ENCODE measurements at places on chromosomes 6 and 20. TPM values are rescaled to one million over a fixed set of nuclear protein-coding genes. Genes with fewer than 3 reads are reported as not detected.
A peak's percentile ranks its signal among the peaks of the same experiment; 100 is the strongest.

- H3K4me1 ChIP-seq = no peaks in the 10 kb centered on the region
- H3K27ac ChIP-seq = no peak overlapping the region
- no peak overlapping the region for H3K4me3 ChIP-seq
These were observed 195.1 kb downstream of the PRKN start for GRCh38 chr6:162532283-162533008.

- H3K36me3 ChIP-seq = no peaks in the 10 kb centered on the region
- no peak for DNase-seq
- H3K4me1 ChIP-seq = peaks cover 7% of the 10 kb centered on the region
- no peak overlapping the region for H3K27ac ChIP-seq
These were observed 19.8 kb upstream of the FANCE start for GRCh38 chr6:35432291-35432690.

- H3K27me3 ChIP-seq = no peaks in the 10 kb centered on the region
- no peaks in the 10 kb centered on the region for H3K4me1 ChIP-seq
These were observed 95.7 kb downstream of the EPHA7 start for GRCh38 chr6:93323630-93324029.

- H3K4me1 ChIP-seq = no peaks in the 10 kb centered on the region
- no peaks in the 10 kb centered on the region for H3K27me3 ChIP-seq
- H3K4me3 ChIP-seq = no peak overlapping the region
- no peaks in the 10 kb centered on the region for H3K36me3 ChIP-seq
- no peak overlapping the region for H3K27ac ChIP-seq
- DNase-seq = peak; percentile 59
These were observed 194.1 kb downstream of the PLCB1 start for GRCh38 chr20:8326191-8326590.

DNA sequence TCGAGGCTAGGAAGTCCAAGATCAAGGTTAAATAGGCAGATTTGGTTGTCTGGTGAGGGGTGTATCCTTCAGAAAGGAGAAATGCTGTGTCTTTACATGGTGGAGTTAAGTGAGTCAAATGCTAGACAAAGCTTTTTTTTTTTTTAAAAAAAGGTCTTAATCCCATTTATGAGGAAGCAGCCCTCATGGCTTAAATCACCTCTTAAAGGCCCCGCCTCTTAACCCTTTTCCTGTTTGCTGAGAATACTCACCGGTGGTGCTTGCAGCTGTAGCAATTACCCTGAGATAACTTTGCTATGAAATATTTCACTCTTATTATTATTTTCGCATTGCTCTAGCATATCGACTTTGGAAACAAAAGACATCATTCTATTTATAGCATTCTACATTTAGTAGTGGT lies 30.8 kb downstream of the FBXO30 start:
- no peaks in the 10 kb centered on the region for H3K36me3 ChIP-seq
- DNase-seq = no peak
- no peaks in the 10 kb centered on the region for H3K27me3 ChIP-seq
- no peak overlapping the region for H3K27ac ChIP-seq

GRCh38 chr20:40807821-40808170 lies 118.8 kb upstream of the MAFB start:
- no peaks in the 10 kb centered on the region for H3K27me3 ChIP-seq
- H3K4me3 ChIP-seq = no peak overlapping the region
- no peak for DNase-seq
- no peaks in the 10 kb centered on the region for H3K4me1 ChIP-seq

DNA sequence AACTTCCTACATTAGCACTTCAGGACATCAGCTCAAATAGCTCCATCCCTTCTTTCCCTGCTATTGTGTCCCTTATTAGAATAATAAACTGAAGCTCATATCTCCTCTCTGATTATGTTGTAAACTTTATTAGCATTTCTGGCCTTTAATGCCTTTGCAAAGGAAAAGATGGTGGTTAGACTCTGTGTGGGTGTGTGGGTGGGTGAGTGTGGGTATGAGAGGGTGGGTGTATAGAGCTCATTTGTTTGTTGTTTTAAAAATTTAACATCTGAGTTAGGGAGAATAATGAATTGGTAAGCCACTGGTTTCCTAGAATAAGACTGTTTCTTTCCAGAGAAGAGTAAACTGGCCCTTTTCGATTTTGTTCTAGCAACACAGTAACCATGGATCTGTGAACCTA lies 70.6 kb upstream of the L3MBTL3 start:
- no peaks in the 10 kb centered on the region for H3K36me3 ChIP-seq
- H3K4me3 ChIP-seq = no peak overlapping the region
- H3K4me1 ChIP-seq = no peaks in the 10 kb centered on the region

GRCh38 chr6:37559501-37559900 lies 59.8 kb upstream of the CCDC167 start:
- DNase-seq = no peak
- H3K36me3 ChIP-seq = no peaks in the 10 kb centered on the region
- no peak overlapping the region for H3K4me3 ChIP-seq
- H3K4me1 ChIP-seq = peaks cover 2% of the 10 kb centered on the region
- H3K27ac ChIP-seq = no peak overlapping the region

GRCh38 chr6:16778521-16778920 lies 17.3 kb upstream of the ATXN1 start:
- no peaks in the 10 kb centered on the region for H3K36me3 ChIP-seq
- H3K27me3 ChIP-seq = no peaks in the 10 kb centered on the region
- no peak overlapping the region for H3K27ac ChIP-seq
- peaks cover 9% of the 10 kb centered on the region for H3K4me1 ChIP-seq

DNA sequence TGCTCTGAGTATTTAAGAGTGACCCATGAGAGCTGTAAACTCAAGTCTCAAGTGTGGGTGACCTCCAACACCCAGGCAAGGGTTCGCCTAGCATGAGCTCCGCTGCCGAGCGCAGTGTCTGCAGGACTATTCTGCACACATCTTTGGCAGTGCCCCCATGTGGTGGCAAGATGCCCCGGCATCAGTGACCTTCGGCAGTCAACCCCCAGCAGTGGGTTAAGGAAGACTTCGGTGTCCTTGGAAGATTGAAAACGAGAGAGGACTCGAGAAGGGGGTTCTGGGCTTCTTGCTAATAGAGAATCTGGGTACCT lies 43.1 kb downstream of the RBM38 start:
- H3K36me3 ChIP-seq = no peaks in the 10 kb centered on the region
- no peaks in the 10 kb centered on the region for H3K27me3 ChIP-seq
- H3K4me3 ChIP-seq = no peak overlapping the region
- H3K4me1 ChIP-seq = no peaks in the 10 kb centered on the region

DNA sequence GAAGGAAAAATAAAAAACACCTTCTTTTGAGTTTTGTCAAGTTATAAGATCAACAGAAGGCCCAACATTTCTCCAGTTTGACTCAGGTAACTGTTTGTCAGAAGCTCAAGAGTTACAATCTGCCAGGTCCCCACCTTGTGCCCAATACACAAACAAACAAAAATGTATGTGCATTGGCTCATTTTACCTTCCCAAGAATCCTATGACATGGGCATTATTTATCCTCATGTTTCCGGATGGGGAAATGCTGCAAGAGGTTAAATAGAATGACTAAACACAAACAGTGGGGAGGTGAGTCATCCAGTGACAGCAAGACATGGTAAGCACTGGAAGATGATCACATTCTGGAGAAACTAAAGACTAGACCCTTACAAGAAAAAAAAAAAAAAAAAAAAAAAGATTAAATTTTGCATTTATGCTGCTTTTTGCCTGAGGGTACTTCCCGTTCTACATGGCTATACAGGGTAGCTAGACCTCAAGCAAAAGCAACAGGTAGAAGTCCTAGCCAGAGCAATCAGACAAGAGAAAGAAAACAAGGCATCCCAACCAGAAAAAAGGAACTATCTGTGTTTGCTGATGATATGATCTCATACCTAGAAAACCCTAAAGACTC lies 23.6 kb upstream of the ANKRD60 start:
- peaks cover 3% of the 10 kb centered on the region for H3K36me3 ChIP-seq
- H3K4me3 ChIP-seq = no peak overlapping the region
- no peaks in the 10 kb centered on the region for H3K4me1 ChIP-seq
- no peak overlapping the region for H3K27ac ChIP-seq
- H3K27me3 ChIP-seq = no peaks in the 10 kb centered on the region

DNA sequence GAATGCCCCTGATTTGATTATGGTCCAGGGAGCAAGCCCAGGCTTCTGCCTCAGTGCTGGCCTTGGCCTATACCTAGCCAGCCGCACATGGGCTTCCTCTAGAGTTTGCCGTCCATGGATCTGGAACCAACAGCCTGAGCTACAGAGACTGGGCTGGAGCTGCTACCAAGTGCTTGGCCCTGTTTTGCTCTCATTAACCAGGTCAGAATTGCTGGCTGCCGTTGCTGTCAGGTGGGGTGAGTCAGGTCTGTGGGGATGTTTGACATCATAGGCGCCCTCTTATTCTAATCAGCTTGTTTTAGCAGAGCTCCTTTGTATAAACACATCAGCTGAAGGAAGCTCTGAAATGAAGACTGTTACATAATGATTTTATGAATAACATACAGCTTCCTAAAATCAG lies 83.1 kb upstream of the PHACTR2 start:
- H3K4me3 ChIP-seq = no peak overlapping the region
- DNase-seq = no peak
- peaks cover 2% of the 10 kb centered on the region for H3K4me1 ChIP-seq
- H3K27ac ChIP-seq = no peak overlapping the region
- no peaks in the 10 kb centered on the region for H3K27me3 ChIP-seq

- no peak for DNase-seq
- no peaks in the 10 kb centered on the region for H3K36me3 ChIP-seq
- no peak overlapping the region for H3K4me3 ChIP-seq
These were observed 74.5 kb upstream of the MARCKS start for GRCh38 chr6:113782636-113783035.

GRCh38 chr6:72689107-72689954 lies 67.5 kb downstream of the KCNQ5 start:
- H3K27ac ChIP-seq = no peak overlapping the region
- no peaks in the 10 kb centered on the region for H3K4me1 ChIP-seq
- no peak for DNase-seq
- no peak overlapping the region for H3K4me3 ChIP-seq
- no peaks in the 10 kb centered on the region for H3K27me3 ChIP-seq

DNA sequence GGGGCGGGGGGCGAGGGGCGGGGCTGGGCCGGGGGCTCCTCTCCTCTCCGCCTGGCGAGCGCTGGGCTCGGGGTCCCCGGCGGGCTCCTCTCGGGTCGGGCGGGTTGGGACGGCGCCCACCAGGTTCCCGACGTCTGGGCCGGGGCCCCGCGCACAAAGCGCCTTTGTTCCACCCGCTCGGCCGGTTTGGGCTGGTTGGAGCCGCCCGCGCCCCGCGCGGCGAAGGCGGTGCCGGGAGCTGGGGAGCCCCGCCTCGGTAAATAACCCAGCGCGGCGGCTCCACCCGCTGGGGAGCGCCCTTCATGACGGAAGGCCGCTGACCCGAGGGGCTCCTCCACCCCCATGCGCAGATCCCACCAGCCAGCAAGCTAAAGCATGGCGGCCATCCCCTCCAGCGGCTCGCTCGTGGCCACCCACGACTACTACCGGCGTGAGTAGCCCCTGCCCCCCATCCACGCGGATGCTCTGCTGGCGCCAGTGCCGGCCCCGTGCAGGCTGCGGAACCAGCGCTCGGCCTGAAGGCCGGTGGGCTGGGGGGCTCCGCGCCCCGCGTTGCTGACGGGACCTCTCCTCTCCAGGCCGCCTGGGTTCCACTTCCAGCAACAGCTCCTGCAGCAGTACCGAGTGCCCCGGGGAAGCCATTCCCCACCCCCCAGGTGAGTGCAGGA lies 503 bp downstream of the PPDPF start:
- peak overlapping the region; percentile 71 for H3K27ac ChIP-seq
- peak; percentile 91 for DNase-seq
- no peaks in the 10 kb centered on the region for H3K27me3 ChIP-seq
- peak overlapping the region; percentile 40 for H3K4me3 ChIP-seq
- H3K36me3 ChIP-seq = no peaks in the 10 kb centered on the region

GRCh38 chr20:10644458-10645204 lies 29.2 kb downstream of the JAG1 start:
- H3K4me1 ChIP-seq = no peaks in the 10 kb centered on the region
- no peak for DNase-seq
- H3K27ac ChIP-seq = no peak overlapping the region
- no peak overlapping the region for H3K4me3 ChIP-seq

- no peak overlapping the region for H3K27ac ChIP-seq
- no peak for DNase-seq
- no peaks in the 10 kb centered on the region for H3K27me3 ChIP-seq
These were observed 482.4 kb upstream of the MMS22L start for GRCh38 chr6:97765461-97765860.

DNA sequence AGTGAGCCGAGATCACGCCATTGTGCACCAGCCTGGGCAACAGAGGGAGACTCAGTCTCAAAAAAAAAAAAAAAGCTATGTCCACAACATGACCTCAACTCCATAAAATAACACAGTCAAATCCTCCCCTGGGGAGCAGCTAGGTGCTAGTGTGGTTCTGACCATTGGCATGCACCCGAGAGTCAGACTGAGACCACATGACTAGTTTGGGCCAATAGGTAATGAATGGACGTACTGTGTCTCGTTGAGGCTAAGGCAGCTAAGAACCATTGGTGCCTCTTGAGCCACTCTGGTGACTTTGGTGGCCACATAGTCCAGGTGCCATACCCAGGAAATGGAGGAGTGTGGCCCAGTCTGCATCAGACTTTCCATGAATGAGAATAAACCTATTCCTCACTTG lies 40.3 kb downstream of the ATP9A start:
- H3K4me1 ChIP-seq = no peaks in the 10 kb centered on the region
- H3K4me3 ChIP-seq = no peak overlapping the region
- no peaks in the 10 kb centered on the region for H3K27me3 ChIP-seq

DNA sequence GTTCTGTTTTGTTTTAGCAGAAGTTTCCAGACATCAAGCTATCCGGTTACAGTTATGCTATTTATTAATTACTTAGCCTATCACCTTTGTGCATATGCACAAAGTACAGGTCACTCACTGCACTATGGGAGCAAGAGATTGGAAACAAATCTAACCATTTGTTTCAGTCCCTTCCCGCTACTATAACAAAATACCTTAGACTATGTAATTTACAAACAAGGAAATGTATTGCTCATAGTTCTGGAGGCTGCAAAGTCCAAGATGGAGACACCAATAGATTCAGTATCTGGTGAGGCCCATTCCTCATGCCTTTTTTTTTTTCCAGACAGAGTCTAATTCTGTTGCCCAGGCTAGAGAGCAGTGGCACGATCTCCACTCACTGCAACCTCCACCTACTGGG lies 35.1 kb downstream of the ATP9A start:
- no peak overlapping the region for H3K4me3 ChIP-seq
- H3K4me1 ChIP-seq = no peaks in the 10 kb centered on the region
- no peaks in the 10 kb centered on the region for H3K36me3 ChIP-seq
- DNase-seq = no peak

VWA7 gene
- total RNA-seq = 32.5 TPM

NTSR1 gene
- total RNA-seq = 0.09 TPM

TPD52L2 gene
- 78.0 TPM for total RNA-seq

MUCL3 gene
- 0.13 TPM for total RNA-seq

NMBR gene
- not detected for total RNA-seq

SLC22A1 gene
- 2.3 TPM for total RNA-seq

RUNX2 gene
- 4.7 TPM for total RNA-seq

RBM24 gene
- total RNA-seq = 1.5 TPM

POLR1C gene
- 41.3 TPM for total RNA-seq

SLC17A1 gene
- total RNA-seq = 26.3 TPM

MYBL2 gene
- 1.3 TPM for total RNA-seq

All from kidney (tissue), 22 donors.